Germinal center (tissue), 1 donor: ENCODE measurements at places on chromosomes 4 and X.

GRCh38 chr4:154344686-154345085 is 146.9 kb downstream of the DCHS2 start:
- no peak for DNase-seq

- DNase-seq, result no peak
These were observed 138.9 kb upstream of the GIMD1 start for GRCh38 chr4:106507440-106507839.

DNA sequence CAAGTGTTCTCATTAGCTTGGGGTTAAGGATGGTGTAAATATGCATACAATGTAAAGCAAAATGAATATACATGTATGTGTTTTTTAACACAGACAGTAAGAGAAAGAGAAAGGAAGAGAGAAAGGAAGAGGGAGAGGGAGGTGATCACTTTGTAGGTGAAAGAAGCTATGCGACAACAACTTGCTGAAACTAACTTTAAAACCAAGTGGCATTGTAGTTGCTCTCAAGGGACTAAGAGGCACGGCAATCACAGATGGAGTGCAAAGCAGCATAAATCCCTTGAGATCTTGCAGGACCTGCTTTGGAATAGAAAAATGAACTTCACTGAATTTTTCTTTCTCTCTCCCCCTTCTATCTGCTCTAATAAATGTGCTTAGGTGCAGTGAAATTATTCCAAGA is 1665.0 kb upstream of the TENM3 start:
- no peak for DNase-seq

DNA sequence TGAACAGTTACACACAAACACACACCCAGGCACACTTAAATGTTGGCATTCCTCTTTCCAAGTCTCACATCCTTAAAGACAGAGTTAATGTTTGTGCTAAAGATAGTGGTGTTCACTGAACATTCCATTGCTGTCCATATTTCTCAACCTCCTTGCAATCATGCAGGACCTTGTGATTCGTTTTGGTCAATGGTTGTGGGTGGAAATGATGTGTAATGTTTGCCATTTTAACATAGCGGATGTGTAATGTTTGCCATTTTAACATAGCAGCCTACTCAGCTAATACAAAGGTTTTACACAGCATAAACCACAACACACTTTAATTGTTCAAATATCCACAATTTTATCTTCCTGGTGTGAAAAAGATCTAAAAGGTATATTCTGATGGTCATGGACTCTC is 93.9 kb downstream of the CEP44 start:
- DNase-seq, result no peak

GRCh38 chrX:72305286-72306084 is at the start of gene CITED1:
Gene CITED1, minus strand, starts transcription at chrX:72305914. Its CDS starts 3,045 bp downstream, at chrX:72302869.
- no peak for DNase-seq

DNA sequence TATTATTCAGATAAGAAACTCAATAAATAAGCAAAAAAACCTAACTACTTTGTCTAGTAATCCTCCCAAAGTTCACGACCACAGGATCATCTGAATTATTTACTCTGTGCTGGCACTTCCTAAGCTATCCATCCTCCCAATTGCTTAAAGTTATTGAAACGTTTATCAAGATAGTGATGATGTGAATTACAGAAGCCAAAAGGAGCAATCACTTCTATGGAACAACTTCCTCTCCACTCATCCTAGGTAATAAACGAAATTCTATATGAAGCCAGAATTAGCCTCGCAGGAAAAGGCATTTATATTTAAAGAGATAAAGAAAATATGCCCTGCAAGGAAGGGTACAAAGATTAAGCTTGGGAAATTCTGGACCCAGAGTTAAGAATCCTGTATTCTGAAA is 475.4 kb downstream of the NLGN4X start:
- no peak for DNase-seq

DNA sequence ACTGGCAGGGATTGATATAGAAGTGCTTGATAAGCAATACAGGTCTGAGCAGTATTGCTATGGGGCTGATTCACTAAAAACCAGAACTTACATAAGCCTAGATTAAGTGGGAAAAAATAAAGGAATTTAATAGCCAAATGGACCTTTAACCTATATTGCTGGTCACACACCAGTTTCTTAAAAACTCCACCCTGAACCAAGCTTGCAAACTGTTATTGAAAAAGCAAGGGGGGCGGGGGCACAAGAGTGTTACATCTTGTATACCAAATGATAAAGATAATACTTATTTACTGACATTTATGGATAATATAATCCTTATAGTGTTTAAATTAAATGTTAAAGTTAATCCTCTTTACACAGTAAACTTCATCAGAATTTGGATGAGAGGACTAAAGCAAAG is 40.3 kb upstream of the PITX2 start:
- no peak for DNase-seq

- no peak for DNase-seq
These were observed 80.0 kb upstream of the NALF2 start for GRCh38 chrX:69424161-69424560.

DNA sequence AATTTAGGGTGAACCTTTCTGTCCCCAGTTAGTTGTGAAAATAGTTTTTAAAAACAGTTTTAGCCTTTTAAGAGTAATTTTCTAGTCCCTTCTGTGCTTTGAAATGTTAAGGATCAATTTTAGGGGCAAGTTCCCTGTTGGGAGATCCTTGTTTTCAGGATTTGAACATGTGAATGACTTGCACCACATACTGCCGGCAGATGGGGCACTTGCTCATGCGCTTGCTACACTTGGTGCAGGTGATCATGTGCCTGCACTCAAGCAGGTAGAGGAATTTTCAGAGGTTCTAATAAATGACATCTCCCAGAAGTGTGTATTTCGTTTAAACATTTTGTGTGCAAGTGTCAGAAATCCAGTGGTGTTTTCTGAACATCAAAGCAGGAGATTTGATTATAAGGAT is 195.9 kb downstream of the CHM start:
- DNase-seq, result no peak

DNA sequence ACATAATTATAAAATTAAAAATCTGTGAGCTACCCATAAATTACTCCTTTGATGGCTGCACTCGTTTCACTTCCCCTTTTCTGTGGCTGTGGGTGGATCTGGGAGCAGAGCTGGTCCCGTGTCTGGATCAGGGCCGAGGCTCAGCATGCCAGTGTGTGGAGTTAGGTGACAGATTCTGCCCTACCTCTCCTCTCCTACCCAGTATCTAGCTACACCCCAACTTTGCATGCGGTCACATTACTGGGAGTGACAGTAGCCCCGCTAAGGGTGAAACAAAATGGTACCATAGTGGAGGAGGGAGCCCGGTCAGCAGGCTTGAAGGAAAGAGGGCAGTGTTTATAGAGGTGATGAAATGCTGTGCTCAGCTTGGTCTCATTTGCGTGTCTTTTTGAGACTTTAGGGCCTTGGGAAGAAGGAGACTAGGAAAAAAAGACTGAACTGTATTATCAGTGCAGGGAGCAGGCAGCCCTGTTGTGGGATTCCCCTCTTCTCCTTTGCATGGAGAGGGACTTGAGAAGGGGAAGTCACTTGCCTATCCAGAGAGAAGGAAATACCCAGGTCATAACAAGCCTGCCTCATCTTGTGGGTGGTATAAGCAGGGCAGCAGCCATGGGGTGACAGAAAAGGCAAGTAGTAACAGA is 48.4 kb downstream of the ARHGAP10 start:
- no peak for DNase-seq
